ENCODE measurements at places on chromosomes 5 and 9. TPM values are rescaled to one million over a fixed set of nuclear protein-coding genes. Genes with fewer than 3 reads are reported as not detected.

The SOHLH1 gene
- not detected for total RNA-seq

The BHMT gene
- total RNA-seq, result not detected

The SHOC1 gene
- total RNA-seq, result not detected

The TLX3 gene
- 6.5 TPM for total RNA-seq

The SLC36A2 gene
- total RNA-seq, result not detected

The PROB1 gene
- 2.4 TPM for total RNA-seq

All from Calu3 (cell line).